ENCODE measurements at places on chromosomes 11 and 22. TPM values are rescaled to one million over a fixed set of nuclear protein-coding genes. Genes with fewer than 3 reads are reported as not detected.

- no peak for DNase-seq
Measured at GRCh38 chr11:107259811-107260221, 197.8 kb downstream of the CWF19L2 start.

GRCh38 chr11:119885861-119886567 lies 157.0 kb upstream of the NECTIN1 start:
- DNase-seq = no peak

DNA sequence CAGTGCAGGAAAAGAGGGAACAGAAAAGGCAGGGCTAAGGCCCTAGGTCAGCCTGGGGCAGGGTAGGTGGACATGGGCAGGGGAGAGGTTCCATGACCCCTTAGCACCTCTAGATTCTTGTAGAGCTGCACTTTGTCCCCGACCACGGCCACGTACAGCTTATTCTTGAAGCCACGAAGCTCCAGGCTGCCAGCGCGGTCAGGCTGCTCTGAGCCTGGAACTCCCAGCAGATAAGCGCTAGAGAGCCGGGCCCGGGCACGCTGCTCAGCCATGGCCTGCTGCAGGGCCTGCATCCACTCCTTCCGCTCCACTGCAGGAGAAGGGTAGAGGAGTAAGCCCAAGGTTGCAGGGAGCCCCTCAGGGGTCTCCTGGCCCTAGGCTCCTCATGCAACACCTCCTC lies 36.1 kb upstream of the PDE2A start:
- no peak for DNase-seq

The DAGLA gene
- total RNA-seq = 4.2 TPM

Data from fibroblast of the aortic adventitia (primary cell).